ENCODE measurements at places on chromosomes 3 and 15. TPM values are rescaled to one million over a fixed set of nuclear protein-coding genes. Genes with fewer than 3 reads are reported as not detected.
A peak's percentile ranks its signal among the peaks of the same experiment; 100 is the strongest.

GRCh38 chr3:2947536-2947935 lies 162.6 kb downstream of the IL5RA start:
- no peak overlapping the region for H3K27ac ChIP-seq
- no peaks in the 10 kb centered on the region for H3K4me1 ChIP-seq
- no peak for DNase-seq
- H3K4me3 ChIP-seq, result no peak overlapping the region
- H3K27me3 ChIP-seq, result no peaks in the 10 kb centered on the region
- no peaks in the 10 kb centered on the region for H3K36me3 ChIP-seq

GRCh38 chr15:69616558-69616957 lies 163.9 kb downstream of the RPLP1 start:
- DNase-seq, result no peak
- H3K27me3 ChIP-seq, result no peaks in the 10 kb centered on the region
- no peak overlapping the region for H3K27ac ChIP-seq
- peaks cover 4% of the 10 kb centered on the region for H3K4me1 ChIP-seq
- H3K4me3 ChIP-seq, result no peak overlapping the region

GRCh38 chr15:25469377-25469776 lies 30.6 kb upstream of the UBE3A start:
- peak overlapping the region; percentile 44 for H3K27ac ChIP-seq
- H3K4me3 ChIP-seq, result no peak overlapping the region
- H3K4me1 ChIP-seq, result peaks cover 16% of the 10 kb centered on the region
- no peaks in the 10 kb centered on the region for H3K27me3 ChIP-seq
- H3K36me3 ChIP-seq, result no peaks in the 10 kb centered on the region

DNA sequence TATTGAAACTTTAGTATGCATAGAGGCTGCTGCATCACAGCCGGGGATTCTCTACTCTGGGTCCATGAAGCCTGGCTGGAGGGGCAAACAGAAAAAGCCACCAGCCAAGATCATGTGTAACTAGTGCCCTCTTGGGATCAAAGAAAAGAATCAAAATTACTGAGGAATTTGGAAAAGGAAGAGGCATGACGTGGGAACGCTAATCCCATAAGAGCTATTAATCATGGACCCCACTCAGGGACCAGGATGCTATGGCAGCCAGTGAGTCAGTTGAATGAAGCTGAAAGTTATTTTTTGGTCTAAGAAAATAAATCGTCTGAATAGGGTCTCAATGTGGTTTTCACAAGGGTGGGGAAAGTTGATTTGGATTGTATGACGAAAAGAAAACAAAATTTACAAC lies 1165.1 kb downstream of the ROBO2 start:
- H3K27ac ChIP-seq, result no peak overlapping the region
- no peaks in the 10 kb centered on the region for H3K36me3 ChIP-seq
- no peaks in the 10 kb centered on the region for H3K4me1 ChIP-seq
- H3K27me3 ChIP-seq, result no peaks in the 10 kb centered on the region
- DNase-seq, result peak; percentile 7

DNA sequence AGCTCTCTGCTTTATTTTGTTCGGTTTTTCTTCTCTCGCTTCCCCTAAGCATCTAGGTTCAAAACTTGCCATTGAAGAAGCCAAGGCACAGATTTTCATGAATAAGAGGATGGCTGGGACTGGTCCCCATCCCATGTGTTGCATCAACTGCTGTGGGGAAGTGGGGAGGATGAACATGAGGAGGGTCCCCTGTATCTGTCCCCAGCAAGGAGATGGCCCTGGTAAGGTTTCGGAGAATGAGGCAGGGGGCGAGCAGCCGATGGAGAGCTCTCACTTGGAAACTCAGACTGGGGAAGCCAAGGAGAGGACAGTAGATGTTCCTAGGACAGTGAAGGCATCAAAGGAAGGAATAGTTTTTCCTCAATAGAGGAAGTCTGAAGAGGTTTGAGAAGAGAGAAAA lies 142.0 kb upstream of the ATP2B2 start:
- H3K4me1 ChIP-seq, result no peaks in the 10 kb centered on the region
- no peak overlapping the region for H3K4me3 ChIP-seq
- no peaks in the 10 kb centered on the region for H3K27me3 ChIP-seq
- H3K36me3 ChIP-seq, result no peaks in the 10 kb centered on the region
- DNase-seq, result no peak
- H3K27ac ChIP-seq, result no peak overlapping the region

DNA sequence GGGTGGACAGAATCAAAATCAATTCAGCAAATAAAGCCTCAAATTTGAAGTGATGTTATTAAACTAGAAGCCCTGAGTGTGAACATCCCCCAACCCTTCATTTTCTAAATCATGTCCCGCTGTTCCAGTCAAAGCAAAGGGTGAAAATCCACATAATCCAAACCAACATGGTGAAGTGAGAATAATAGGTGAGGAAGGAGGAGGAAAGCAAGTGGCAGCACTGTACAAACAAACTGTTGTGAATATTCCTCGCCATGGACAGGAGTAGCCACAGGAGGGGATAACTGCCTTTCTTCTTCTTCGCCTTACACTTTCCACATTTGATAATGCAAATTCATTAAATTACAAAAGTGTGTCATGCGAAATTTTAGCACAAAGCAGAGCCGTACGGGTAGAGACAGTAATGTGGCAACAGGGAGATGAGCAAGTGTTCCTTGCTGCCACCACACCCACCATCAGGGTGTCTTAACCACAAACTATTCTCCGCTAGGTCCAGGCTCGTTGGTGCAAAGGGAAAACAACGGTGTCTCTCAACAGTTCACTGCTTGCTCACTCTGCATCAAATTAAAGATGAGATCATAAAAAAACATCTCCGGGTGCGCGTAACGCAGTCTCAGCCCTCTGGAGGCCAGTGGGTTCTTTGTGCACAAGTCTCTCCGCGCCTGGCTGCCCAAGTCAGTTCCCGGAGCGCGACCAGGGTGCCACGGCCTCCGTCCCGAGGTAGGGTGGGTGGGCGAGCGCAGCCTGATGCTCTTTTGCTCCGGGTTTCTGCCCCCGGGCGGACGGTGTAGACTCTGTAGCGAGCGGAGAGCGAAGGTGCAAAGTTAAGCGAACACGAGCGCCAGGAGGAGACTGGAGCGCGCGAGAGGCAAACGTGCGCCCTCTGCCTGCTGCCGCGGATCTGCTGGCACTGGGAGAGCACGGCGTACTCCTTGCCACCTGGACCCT lies 6.7 kb downstream of the EPHA3 start:
- H3K4me3 ChIP-seq, result peak overlapping the region; percentile 52
- peaks cover 4% of the 10 kb centered on the region for H3K27me3 ChIP-seq
- peaks cover 10% of the 10 kb centered on the region for H3K4me1 ChIP-seq

DNA sequence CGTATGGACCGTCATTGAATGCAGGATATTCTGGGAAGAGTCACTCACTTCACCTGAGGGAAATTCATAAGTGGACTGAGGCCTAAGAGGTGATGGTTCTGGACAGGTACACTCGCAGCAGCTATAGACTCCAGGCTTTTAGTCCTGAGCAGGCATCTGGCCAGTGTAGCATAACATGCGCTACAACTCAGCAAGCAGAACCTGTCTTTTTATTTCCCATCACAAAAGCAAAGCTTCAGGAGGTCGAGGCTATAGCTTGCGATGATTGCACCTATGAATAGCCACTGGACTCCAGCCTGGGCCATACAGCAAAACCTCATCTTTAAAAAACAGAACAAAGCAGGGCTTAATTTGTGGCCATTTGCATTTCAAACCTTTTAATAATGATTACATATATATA lies 185.8 kb downstream of the KCNH8 start:
- H3K4me1 ChIP-seq, result no peaks in the 10 kb centered on the region
- no peaks in the 10 kb centered on the region for H3K27me3 ChIP-seq
- no peak for DNase-seq
- H3K36me3 ChIP-seq, result no peaks in the 10 kb centered on the region

GRCh38 chr3:161579395-161580126 lies 83.0 kb downstream of the OTOL1 start:
- no peak overlapping the region for H3K4me3 ChIP-seq
- H3K4me1 ChIP-seq, result peaks cover 2% of the 10 kb centered on the region
- H3K27me3 ChIP-seq, result no peaks in the 10 kb centered on the region
- no peak overlapping the region for H3K27ac ChIP-seq
- no peak for DNase-seq

- H3K4me1 ChIP-seq, result no peaks in the 10 kb centered on the region
- H3K27ac ChIP-seq, result no peak overlapping the region
- H3K36me3 ChIP-seq, result peaks cover 15% of the 10 kb centered on the region
- DNase-seq, result peak; percentile 52
These were observed 145.8 kb downstream of the CBLB start for GRCh38 chr3:105722943-105723556.

DNA sequence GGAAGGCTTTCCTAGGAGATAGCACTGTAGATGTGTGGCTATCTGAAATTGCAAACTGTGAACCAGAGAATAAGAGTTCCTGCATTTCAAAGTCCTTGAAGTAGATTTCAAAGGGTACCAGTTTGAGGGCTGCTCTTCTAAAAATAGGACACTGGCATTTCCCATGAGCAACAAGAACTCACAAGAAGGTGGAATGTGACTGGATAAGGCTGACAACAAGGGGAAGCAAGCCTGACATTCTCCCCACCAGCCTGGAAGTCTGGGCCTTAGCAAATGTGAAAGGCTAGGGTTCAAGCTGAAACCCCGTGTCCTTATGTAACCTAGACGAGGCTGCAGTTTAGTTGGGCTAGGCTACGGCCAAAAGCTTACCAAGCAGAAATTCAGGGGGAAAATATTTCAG lies 18.7 kb upstream of the TJP1 start:
- no peak overlapping the region for H3K4me3 ChIP-seq
- no peaks in the 10 kb centered on the region for H3K27me3 ChIP-seq

DNA sequence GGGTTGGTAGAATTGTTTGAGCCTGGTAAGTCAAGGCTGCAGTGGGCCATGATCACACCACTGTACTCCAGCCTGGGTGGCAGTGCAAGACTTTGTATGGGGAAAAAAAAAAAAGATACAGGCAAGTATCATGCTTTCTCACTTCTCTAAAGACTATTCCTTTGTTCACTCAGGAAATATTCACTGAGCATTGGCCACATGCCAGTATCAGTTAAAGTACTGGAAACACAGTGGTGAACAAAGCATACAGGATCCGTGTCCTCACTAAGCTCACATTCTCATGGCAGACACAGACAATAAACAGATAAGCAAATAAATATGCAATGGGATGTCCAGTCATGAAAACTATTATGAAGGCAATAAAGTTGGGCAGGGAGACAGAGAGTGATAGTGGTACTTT lies 5.1 kb upstream of the MTHFS start:
- no peaks in the 10 kb centered on the region for H3K27me3 ChIP-seq
- no peaks in the 10 kb centered on the region for H3K4me1 ChIP-seq
- no peak overlapping the region for H3K4me3 ChIP-seq
- no peak overlapping the region for H3K27ac ChIP-seq

The UBAP1L gene
- total RNA-seq, result 2.6 TPM

The IRAK2 gene
- total RNA-seq, result 0.80 TPM

The PROK2 gene
- 0.98 TPM for total RNA-seq

The SMCO1 gene
- 1.6 TPM for total RNA-seq

The CYP1A2 gene
- total RNA-seq, result not detected
